Activated CD4-positive, CD25-positive, alpha-beta regulatory T cell treated with anti-CD3 and anti-CD28 coated beads, Interleukin-2, amount 50 U/mL, for 16 hours (primary cell): ENCODE measurements at places on chromosomes 7 and 10.

DNA sequence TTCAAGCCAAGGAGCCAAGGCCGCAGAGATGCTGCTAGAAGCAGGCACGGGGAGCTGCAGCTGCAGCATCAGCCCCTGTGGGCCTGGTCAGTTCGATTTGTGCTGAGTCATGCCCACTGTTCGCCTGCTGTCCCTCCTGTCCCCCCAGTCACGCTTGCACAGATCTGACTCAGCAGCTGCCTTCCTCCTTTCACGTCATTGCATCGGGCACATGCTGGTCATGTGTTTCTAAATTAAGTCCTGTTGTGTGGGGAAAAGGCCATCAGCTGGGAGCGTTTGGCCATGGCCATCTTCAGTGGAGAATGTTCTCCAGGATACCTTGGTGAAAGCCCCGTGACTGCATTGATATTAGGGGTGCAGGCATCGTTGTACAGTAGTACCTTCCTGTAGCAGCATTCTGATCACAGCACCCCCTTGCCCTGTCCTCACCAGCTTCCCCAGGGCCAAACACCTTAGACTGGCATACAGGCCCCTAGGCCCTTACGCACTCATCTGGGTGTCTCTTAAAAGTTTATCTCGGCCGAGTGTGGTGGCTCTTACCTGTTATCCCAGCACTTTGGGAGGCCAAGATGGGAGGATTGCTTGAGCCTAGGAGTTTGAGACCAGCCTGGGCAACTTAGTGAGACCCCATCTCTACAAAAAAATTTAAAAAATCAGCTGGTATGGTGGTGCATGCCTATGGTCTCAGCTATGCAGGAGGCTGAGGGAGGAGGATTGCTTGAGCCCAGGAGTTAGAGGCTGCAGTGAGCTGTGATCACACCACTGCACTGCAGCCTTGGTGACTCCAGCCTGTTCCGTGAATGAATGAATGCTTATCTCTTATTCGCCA lies 23.2 kb downstream of the POR start:
- DNase-seq = no peak

DNA sequence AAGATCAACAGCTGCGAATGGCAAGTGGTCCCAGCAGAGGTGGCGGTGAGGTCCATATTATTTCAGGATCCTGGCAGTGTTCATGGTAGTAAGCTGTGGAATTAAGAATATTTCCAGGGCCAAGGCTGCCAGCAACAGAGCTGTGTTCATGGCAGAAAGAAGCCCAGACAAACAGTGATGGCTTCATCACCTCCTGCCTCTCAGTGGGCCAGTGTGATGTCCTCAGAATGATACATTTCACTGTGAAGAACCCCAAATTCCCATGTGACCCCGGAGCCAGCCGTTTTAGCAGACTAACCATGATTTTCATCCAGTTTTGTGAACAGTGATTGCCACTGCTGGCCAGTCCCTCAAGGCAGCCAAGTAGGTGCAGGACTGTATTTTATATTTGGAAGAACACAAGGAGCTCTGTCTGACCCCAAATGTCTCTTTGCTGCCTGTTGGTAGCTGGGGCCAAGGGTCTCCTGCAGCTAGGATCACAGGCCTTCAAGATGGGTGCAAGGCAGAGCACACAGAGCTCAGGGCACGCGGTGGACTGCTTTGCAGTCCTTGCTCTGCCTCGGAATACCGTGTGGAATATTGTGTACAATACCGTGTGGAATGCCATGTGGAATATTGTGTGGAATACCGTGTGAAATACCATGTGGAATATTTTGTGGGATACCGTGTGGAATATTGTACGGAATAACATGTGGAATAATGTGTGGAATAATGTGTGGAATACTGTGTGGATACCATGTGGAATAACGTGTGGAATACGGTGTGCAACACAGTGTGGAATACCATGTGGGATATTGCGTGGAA lies 132.3 kb upstream of the CHST15 start:
- no peak for DNase-seq

GRCh38 chr7:157077021-157077420 lies 61.7 kb upstream of the UBE3C start:
- no peak for DNase-seq

DNA sequence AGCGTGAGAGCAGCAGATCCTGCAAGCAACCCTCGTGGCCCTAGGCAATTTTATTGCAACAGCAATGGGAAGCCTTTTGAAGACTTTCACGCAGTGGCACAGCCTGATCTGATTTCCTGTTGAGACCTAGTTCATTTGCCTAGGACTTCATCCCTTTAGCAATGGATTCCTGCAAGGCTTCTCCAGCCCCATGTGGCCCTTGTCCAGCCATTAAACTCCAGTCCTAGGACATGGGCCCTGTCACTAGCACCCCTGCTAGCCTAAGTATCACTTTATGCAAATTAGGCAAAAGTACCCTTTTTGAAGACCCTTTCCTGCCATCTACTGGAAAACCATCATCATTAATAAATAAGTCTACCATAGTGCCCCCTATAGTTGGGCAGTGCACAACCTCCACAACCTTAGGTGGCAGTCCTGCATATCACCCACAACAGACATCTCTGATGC lies 379.4 kb downstream of the GALNT17 start:
- DNase-seq = no peak

DNA sequence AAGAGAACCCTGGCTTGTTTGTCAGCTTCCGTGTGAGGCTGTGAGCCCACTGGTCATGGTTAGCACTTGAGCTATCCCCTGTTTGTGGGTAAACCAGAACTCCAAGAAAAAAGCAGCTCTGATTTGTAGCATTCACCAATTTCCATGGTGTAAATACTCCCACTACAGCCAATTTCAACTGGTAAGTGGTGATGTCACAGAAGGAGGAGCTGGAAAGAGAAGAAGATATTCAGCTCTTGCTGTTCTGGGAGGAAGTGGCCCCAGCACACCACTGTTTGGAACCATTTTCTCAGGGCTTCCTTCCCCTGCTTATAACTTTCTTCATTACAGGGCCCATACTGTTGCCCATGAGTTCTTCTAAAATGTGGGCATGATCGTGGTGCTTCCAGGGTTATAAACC lies 500.1 kb upstream of the ZMIZ1 start:
- no peak for DNase-seq
